ENCODE measurements at places on chromosomes 13 and 19. TPM values are rescaled to one million over a fixed set of nuclear protein-coding genes. Genes with fewer than 3 reads are reported as not detected.

GDF15 gene
- 30.3 TPM for total RNA-seq

TEKTIP1 gene
- total RNA-seq = not detected

C19orf38 gene
- 0.39 TPM for total RNA-seq

TMEM255B gene
- 4.1 TPM for total RNA-seq

FCAR gene
- total RNA-seq = not detected

SLC25A23 gene
- total RNA-seq = 28.1 TPM

ELANE gene
- total RNA-seq = not detected

TSHZ3 gene
- total RNA-seq = 4.1 TPM

WDR62 gene
- 2.7 TPM for total RNA-seq

FAM124A gene
- total RNA-seq = not detected

ZNF492 gene
- 1.8 TPM for total RNA-seq

AP1M2 gene
- total RNA-seq = 78.9 TPM

ERICH4 gene
- total RNA-seq = not detected

SLC5A5 gene
- not detected for total RNA-seq

EPS8L1 gene
- 45.1 TPM for total RNA-seq

FREM2 gene
- 0.08 TPM for total RNA-seq

ZNF709 gene
- 0.47 TPM for total RNA-seq

HPN gene
- 2.7 TPM for total RNA-seq

ZNF444 gene
- total RNA-seq = 19.2 TPM

PTH2 gene
- not detected for total RNA-seq

NKPD1 gene
- 1.1 TPM for total RNA-seq

GGN gene
- 0.08 TPM for total RNA-seq

HS6ST3 gene
- not detected for total RNA-seq

LRFN3 gene
- total RNA-seq = 12.7 TPM

ZNF471 gene
- 1.9 TPM for total RNA-seq

CEACAM8 gene
- not detected for total RNA-seq

ZNF66 gene
- 1.2 TPM for total RNA-seq

EPSTI1 gene
- 1.9 TPM for total RNA-seq

DPF1 gene
- 2.3 TPM for total RNA-seq

ZAR1L gene
- total RNA-seq = not detected

HSD17B14 gene
- total RNA-seq = 1.2 TPM

ZNF541 gene
- not detected for total RNA-seq

STARD13 gene
- total RNA-seq = 7.3 TPM

C19orf81 gene
- not detected for total RNA-seq

PTPRH gene
- 0.08 TPM for total RNA-seq

RNF225 gene
- total RNA-seq = 0.31 TPM

DHDH gene
- 0.11 TPM for total RNA-seq

APOC4 gene
- total RNA-seq = not detected

CABP5 gene
- not detected for total RNA-seq

C5AR2 gene
- not detected for total RNA-seq

VAV1 gene
- 5.6 TPM for total RNA-seq

FUT2 gene
- total RNA-seq = 1.4 TPM

RASIP1 gene
- total RNA-seq = 17.6 TPM

CLASRP gene
- 30.8 TPM for total RNA-seq

FAM216B gene
- not detected for total RNA-seq

ZNF675 gene
- 5.8 TPM for total RNA-seq

KIR2DL1 gene
- not detected for total RNA-seq

ZNF99 gene
- total RNA-seq = not detected

ZNF552 gene
- total RNA-seq = 3.0 TPM

OLFM4 gene
- not detected for total RNA-seq

KLK12 gene
- 0.23 TPM for total RNA-seq

PSG2 gene
- total RNA-seq = not detected

NDUFA3 gene
- total RNA-seq = 48.0 TPM

ZNF613 gene
- total RNA-seq = 4.9 TPM

ZNF442 gene
- 2.9 TPM for total RNA-seq

ZNF440 gene
- total RNA-seq = 5.9 TPM

KIR2DL4 gene
- not detected for total RNA-seq
